Brain (organoid and tissue), 16 donors: ENCODE measurements at places on chromosomes 2 and 18.
A peak's percentile ranks its signal among the peaks of the same experiment; 100 is the strongest.

DNA sequence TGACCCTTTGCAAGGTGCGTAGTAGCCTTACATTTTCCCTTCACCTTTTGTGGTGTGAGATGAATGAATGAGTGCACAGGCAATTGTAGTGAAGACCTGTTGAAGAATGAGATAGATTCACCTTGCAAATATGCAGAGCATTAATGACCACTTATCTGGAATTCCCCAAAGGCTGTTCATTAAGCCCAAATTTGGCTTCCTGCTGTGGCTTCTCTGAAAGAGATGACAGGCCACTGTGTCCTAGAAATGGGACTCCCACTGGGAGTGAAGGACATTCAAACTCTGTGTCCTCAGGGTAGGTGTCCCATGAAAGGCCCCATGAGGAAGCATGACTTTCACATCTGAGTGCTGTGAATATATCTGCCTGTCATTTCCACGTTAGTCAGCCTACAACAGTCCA is 1821.8 kb upstream of the PIK3C3 start:
- DNase-seq, result no peak

GRCh38 chr2:177127821-177128220 is 84.8 kb upstream of the HNRNPA3 start:
- no peak for DNase-seq

GRCh38 chr2:32825291-32825712 is 121.5 kb upstream of the LTBP1 start:
- DNase-seq, result peak; percentile 35

GRCh38 chr2:112220186-112220585 is 34.7 kb downstream of the ZC3H8 start:
- no peak for DNase-seq

GRCh38 chr2:29811378-29811777 is 110.0 kb downstream of the ALK start:
- no peak for DNase-seq

- DNase-seq, result no peak
Measured at GRCh38 chr2:238475034-238475433, 48.3 kb downstream of the ASB1 start.

DNA sequence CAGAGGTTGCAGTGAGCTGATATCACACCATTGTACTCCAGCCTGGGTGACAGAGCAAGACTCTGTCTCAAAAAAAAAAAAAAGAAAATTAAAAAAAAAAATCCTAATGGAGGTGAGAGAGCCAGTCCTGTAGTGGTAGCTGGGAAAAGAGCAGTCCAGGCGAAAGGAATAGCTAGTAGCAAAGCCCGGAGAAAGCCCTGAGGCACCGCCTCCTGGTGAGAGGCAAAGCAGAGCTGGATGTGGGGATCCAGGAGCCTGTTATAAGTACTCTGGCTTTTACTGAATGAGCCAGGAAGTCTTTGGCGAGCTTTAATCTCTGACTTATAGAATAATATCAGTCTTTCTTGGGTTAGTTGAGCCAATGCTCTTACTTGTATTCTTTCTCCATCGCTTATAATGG is 6.6 kb upstream of the KLHL23 start:
- no peak for DNase-seq

GRCh38 chr2:74577448-74577847 is 22.9 kb downstream of the DOK1 start:
- no peak for DNase-seq

GRCh38 chr2:239040152-239040761 is 192.4 kb downstream of the TWIST2 start:
- DNase-seq, result no peak
